Right ventricle myocardium superior (tissue), 1 donor: ENCODE measurements at places on chromosomes 2 and 18.

DNA sequence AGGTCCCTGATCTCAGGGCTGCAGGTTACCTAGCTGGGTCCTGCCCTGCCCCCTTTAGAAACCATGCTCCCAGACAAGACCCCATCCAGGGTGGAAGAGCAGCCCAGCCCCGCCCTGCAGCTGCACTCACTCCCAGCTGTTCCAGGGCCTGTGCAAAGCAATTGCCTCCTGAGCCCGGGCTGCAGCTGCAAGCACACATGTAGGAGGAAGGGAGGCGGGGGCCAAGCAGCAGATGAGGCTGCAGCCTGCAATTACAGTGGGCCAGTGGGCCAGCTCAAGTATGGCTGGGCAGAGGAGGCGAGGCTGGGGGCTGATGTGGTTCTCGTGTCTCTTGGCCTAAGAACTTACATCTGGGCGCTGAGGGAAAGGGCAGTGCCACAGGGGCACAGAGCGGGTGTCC lies 65.4 kb upstream of the TUBA3E start:
- no peak for DNase-seq

DNA sequence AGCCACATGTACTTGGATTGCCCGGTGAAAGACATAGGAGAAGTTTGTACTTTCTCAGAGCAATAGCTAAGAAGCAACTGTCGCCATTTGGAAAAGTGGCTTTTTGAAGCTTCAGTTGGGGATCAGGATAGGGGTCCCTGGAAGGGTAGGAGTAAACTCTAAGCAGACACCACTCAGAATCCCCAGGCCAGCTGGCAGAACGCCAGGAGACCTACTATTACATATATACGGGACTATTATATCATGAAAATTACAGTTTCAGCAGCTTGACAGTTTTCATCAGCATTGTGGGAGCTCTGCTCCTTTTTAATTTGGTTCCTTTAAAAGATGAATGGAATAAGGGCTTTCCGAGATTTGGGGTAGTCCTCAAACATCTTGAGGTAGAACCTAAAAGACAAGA lies 54.9 kb downstream of the SRD5A2 start:
- no peak for DNase-seq

DNA sequence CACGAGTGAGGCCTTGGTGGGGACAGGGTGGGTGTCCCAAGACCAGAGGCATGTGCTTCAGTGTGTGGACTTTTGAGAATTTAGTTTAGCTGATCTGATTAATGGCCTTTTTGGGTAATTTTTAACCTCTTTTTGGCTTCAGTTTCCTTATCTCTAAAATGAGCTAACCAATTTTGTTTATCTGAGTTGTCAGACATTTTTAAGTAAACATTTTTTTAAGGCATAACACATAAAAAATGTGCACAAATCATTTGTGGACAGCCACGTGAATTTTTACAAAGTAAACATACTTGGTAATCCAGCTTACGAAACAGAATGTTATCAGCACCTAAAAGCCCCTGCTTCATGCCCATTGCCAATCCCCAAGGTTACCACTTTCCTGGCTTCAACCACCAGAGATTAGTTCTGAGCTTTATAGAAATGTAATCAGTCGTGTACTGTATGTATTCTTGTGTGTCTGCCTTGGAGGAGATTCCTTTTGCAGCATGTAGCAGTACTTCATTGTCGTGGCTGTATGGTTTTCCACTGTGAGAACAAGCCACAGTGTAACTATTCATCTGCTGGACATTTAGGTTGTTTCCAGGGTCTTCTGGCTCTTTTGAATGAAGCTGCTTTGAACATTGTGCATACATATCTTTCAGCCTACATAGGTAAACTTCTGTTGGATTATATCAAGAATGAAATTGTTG lies 8.4 kb upstream of the INO80C start:
- DNase-seq: no peak

- DNase-seq: no peak
Observed at GRCh38 chr2:232466221-232466620, 10.3 kb downstream of the ALPI start.

DNA sequence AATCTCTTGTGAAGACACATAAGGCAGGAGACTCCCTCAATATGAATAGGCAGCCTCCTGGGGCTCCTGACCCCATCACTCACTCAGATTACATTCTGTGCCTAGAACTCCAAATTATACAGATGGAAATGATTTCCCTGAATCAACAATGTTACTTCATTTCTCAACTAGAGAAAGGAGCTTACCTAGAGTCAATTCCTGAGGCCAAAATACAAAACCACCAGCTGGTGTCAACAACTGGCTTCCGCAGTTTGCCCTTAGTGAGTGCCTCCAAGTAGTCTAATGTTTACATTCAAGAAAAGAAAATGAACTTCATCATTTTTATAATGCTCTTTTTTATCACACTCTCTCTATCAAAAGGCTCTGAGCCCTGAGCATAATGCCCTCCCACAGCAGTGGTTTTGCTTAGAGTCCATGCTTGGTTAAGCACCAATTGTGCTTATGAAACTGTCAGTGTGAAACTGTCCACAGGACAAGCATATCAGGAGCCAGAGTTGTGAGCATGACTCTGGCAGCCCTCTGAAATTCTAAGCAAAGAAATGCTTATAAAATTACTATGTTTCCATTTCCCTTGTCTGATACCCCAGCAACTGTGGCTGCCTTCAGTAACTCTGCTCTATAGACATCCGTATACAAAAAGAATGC lies 305.7 kb upstream of the PKDCC start:
- no peak for DNase-seq

GRCh38 chr2:182330451-182331305 lies 96.2 kb downstream of the PDE1A start:
- DNase-seq: no peak

GRCh38 chr2:225042800-225043167 lies 516 bp upstream of the DOCK10 start:
- DNase-seq: no peak

DNA sequence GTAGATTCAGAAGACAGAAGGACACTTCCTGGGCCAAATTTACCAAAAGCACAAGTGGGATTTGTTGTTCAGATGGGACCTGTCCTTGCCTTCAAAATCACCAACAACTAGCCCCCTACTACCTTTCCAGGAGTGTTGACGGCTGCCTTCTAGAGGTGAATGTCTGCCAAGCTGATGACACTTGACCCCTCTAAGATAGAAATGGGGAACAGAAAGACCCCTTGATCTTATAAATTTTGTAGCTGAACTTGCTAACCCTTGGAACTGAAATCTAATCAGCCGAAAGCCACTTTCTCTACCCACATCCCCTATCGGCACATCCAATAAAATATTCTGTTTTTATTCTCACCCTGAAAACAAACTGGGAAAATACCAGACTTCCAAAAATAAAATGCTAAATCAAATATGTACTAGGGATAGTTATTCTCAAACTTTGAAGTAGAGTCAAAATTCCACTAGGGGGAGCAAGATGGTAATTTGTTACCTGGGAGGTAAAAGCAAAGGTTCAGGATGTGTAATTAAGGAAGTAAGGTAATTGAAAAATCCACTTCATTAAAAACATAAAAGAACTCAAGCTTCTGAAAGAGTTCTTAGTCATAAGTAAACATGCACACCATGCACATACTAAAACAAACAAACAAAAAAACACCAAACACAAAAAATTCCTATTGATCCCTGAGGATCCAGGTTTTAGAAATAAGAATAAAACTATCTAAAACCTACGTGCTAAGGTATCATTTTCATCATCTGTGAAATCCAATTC lies 119.2 kb downstream of the ANKRD44 start:
- no peak for DNase-seq

GRCh38 chr2:46249654-46250053 lies 47.6 kb upstream of the EPAS1 start:
- DNase-seq: no peak

DNA sequence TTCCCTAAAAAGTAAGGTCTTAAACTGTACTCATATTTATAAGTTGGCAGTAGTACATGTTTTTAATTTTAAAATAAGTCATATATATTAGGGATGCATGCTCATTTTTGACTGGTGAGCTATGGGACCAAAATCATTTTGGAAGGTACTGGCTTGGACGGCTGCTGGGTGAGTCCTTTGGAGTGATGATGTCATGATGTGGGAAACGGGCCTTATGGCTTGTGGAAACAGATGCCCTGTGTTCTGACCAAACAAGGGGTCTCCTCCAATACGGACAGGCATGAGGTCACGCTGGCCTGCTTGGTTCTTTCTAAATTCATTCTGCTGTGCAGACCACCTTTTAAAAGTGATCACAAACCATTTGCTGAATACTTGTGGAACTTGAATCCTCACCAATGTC lies 109.2 kb upstream of the MGAT5 start:
- no peak for DNase-seq

DNA sequence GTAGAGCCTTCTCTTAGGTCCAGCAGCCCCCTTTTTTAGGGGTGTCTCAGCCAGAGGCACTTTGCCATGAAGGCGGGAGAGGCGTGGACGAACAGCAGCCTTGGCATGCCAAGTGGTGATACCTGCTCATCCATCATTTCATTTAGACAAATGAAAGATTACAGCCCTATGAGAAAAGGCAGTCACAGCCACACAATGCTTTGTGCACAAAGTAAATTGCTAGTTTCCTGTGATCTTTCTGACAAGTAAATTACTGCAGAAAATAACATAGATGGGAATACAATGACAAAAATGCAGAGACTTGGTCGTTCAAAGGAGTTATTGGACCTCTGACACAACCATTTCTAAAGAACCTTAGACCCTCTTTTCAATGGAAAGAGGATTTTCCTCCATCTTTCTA lies 94.9 kb downstream of the RND3 start:
- no peak for DNase-seq

GRCh38 chr2:196584903-196585302 lies 54.6 kb upstream of the CCDC150 start:
- DNase-seq: no peak

- no peak for DNase-seq
Observed at GRCh38 chr2:181662287-181662686, 5.4 kb upstream of the CERKL start.

- DNase-seq: no peak
Observed at GRCh38 chr2:160499865-160500264, 6.3 kb upstream of the RBMS1 start.

GRCh38 chr2:209146682-209147320 lies 277.0 kb upstream of the MAP2 start:
- no peak for DNase-seq

- no peak for DNase-seq
Observed at GRCh38 chr2:100390001-100390940, 27.2 kb downstream of the CHST10 start.

DNA sequence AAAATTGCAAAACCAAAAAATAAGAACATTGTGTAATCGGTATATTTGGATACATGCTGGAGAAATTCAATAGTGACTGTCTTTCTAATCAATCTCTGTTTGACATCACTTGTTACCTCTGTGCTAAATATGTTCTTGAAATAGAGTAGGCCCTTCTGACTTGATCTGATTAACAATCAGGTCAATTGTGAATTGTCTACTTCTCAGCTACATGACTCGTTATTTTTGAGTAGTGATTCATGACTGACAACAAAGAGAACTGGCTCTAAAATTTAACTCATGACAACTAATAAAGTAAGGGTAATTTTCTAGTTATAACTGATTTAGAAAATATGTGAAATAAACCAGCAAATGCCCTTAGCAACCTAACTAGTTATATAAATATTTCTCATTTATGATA lies 312.1 kb downstream of the TMX3 start:
- DNase-seq: no peak

- no peak for DNase-seq
Observed at GRCh38 chr2:139518321-139518720, 738.1 kb upstream of the NXPH2 start.

DNA sequence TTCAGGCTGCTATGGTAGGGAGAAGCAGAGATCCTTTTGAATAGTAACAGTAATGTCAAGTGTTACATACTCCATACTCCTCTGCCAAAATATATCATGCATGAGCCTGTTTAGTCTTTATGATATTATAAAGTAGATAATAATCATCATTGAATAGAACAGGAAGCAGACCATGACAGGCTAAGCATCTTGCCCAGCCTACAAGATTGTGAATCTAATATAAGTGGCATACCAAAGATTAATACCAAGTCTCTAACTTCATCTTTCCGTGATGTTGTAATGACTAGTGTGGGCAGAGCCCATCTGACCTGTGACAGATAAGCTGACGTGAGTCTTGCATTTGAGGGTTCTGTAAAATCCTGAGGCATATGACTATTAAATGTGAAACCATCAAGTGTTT lies 13.1 kb downstream of the NDUFB3 start:
- DNase-seq: no peak

DNA sequence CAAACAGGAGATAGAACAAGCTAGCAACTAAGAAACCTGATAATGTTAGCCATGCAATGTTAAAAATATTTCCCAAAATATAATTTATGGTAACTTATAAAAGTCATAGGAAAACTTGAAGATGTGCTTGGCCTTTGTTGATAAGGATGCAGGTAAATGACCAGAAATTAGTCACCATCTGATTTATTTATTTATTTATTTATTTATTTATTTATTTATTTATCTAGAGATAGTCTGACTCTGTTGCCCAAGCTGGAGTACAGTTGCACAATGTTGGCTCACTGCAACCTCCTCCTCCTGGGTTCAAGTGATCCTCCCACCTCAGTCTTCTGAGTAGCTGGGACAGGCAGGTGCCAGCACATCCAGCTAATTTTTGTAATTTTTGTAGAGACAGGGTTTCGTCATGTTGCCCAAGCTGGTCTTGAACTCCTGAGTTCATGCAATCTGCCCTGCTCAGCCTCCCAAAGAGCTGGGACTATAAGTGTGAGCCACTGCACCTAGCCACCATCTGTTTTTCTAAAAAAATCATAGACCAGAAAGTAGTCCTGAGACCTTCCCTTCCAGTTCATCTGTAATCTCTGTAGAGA lies 109.5 kb downstream of the DHRS9 start:
- DNase-seq: no peak

DNA sequence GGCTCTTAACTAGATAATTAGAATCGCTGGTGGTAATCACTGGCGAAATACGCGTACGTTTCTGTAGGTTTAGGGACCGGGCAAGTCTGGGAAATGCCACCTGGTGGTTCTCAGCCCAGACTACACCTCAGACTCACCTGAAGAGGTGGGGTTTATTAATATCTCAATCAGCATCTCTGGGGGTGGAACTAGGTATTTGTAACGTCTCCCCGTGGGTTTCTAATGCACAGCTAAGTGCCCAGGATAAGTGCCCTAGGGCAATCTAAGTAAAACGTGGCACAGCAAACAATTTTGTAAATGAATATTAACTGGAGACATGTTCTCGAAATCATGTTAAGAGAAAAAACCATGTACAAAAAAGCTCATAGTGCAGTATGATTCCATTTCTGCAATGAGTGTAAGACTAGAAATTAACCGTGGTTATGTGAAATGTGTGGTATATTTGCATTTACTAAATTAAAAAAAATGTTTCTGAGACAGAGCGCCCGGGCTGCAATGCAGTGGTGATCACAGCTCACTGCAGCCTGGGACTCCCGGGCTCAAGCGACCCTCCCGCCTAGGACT lies 760 bp upstream of the CNOT11 start:
- DNase-seq: no peak
